ENCODE measurements at places on chromosomes 12 and 14. TPM values are rescaled to one million over a fixed set of nuclear protein-coding genes. Genes with fewer than 3 reads are reported as not detected.

- peak overlapping the region; percentile 89 for H3K4me3 ChIP-seq
- H3K27me3 ChIP-seq, result peaks cover 6% of the 10 kb centered on the region
- H3K4me1 ChIP-seq, result peaks cover 20% of the 10 kb centered on the region
- H3K27ac ChIP-seq, result peak overlapping the region; percentile 14
- DNase-seq, result peak; percentile 82
Measured at GRCh38 chr14:59189786-59190368, 1.4 kb downstream of the DAAM1 start.

- peak; percentile 48 for DNase-seq
- H3K4me3 ChIP-seq, result peak overlapping the region; percentile 3
- H3K27me3 ChIP-seq, result peaks cover 37% of the 10 kb centered on the region
- peaks cover 8% of the 10 kb centered on the region for H3K36me3 ChIP-seq
Measured at GRCh38 chr12:65666876-65667275, 157.4 kb upstream of the HMGA2 start.

DNA sequence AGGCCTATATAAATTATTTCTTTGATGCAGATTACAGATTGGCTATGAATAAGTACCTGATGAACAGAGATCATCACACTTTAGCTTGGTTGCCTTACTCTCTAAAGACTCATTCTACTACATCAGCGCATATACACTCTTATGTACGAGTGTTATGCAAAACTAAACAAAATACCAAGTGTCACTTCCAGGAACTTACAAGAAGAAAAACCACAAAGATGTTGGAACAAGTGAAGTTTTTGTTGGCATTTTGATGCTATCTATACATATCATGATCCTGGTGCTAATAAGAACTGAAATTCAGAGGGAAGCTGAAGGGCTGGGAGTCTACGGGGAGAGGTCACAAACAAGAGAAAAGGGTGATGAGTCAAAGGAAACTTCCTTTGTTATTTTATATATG lies 47.9 kb upstream of the CERS5 start:
- DNase-seq, result no peak
- peaks cover 12% of the 10 kb centered on the region for H3K36me3 ChIP-seq
- peaks cover 44% of the 10 kb centered on the region for H3K4me1 ChIP-seq

DNA sequence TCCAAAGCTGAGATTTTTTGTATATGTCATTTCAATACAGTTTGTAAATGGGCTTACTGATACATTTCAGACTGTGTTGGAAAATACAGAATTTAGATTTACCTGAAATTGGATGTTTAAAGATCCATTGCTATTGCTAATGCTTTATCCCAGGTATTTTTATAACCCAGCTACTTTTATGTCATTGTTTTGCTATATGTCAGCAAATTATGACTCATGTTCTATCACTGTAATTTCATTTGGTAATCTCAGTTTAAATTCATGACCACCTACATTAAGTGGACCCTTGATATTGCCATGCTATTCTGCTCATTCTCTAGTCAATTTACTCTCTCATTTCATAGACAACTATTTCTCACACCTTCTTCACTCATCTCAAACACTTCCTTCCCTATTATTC lies 281.2 kb downstream of the IPO8 start:
- H3K36me3 ChIP-seq, result no peaks in the 10 kb centered on the region
- no peaks in the 10 kb centered on the region for H3K27me3 ChIP-seq
- H3K4me3 ChIP-seq, result no peak overlapping the region

The C14orf132 gene
- 1.7 TPM for total RNA-seq

- H3K27me3 ChIP-seq, result peaks cover 3% of the 10 kb centered on the region
- H3K4me1 ChIP-seq, result peaks cover 2% of the 10 kb centered on the region
- no peak overlapping the region for H3K4me3 ChIP-seq
- no peak overlapping the region for H3K27ac ChIP-seq
- peak; percentile 42 for DNase-seq
- no peaks in the 10 kb centered on the region for H3K36me3 ChIP-seq
Measured at GRCh38 chr12:54173066-54173726, 15.6 kb downstream of the SMUG1 start.

The SLC6A15 gene
- total RNA-seq, result 0.14 TPM

DNA sequence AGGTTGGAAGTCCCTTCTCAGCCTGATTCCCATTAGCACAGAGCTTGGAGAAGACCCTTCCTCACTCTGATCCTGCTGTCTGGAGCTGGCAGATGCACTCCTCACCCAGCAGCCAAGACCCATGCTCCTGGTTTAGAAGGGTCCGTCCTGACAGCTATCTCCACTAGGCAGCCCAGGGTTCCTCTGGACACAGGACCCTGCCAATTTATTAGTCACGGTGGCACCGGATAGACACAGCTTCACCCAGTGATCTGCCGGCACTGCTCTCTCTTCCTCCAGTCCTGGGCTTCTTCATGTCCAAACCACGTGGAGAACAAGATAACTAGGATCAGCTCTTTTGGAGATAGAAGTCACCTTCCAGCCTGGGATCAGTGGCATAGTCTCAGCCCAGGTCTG lies 26.2 kb upstream of the TCL1B start:
- H3K27me3 ChIP-seq, result no peaks in the 10 kb centered on the region
- H3K27ac ChIP-seq, result no peak overlapping the region
- H3K36me3 ChIP-seq, result no peaks in the 10 kb centered on the region
- DNase-seq, result no peak

- no peaks in the 10 kb centered on the region for H3K27me3 ChIP-seq
- no peak overlapping the region for H3K27ac ChIP-seq
- no peaks in the 10 kb centered on the region for H3K4me1 ChIP-seq
Measured at GRCh38 chr12:55695349-55695748, 12.4 kb downstream of the ITGA7 start.

Data from activated naive CD8-positive, alpha-beta T cell treated with anti-CD3 and anti-CD28 coated beads for 36 hours (primary cell).